ENCODE measurements at places on chromosomes 2 and 18.

DNA sequence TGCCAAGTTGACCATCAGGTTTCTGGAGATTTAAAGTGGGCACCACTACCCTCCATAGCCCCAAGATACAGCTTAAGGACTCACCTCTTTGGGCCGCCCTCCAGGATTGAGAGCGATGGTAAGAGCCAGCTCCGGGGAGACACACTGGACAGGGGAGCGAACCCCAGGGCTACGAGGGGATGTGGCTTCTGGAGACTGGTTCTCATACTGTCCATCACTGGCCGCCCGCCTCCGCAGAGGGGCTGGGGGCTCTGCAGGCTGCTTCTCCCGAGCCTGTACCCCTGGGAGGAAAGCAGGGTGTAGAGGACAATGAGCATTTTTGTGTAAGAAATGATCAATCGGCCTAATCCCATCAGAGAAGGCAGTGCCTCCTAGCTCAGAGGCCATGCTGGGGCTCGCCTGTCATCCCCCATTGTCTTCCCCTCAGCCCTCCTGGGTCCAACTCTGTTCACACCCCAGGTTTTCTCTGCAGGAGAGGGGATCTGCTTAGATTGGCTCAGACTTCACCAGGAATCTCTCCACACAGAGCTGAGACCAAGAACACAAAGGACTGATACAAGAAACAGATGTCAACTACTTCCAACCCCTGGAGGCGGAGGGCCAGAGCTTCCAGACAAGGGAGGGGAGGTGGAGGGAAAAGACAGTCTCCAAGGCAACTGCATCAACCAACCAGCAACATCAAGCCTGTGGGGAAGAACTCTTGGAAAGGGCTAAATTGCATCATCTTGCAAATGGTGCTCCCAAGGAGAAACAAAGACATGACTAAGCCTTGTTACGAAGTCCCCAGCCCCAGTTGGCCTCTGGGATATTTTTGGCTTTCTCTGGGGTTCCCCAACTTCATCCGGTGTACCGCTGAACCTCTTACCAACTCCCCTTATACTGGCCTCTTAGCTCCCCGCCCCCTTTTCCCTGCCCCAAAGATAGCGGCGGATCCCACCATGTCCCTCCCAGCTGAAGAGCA lies 166.6 kb downstream of the TNS1 start:
- no peaks in the 10 kb centered on the region for H3K4me1 ChIP-seq
- H3K36me3 ChIP-seq, result no peaks in the 10 kb centered on the region
- no peaks in the 10 kb centered on the region for H3K27me3 ChIP-seq
- H3K4me3 ChIP-seq, result no peak overlapping the region

GRCh38 chr2:240672076-240672700 lies 10.5 kb downstream of the AQP12B start:
- no peaks in the 10 kb centered on the region for H3K36me3 ChIP-seq
- H3K4me1 ChIP-seq, result no peaks in the 10 kb centered on the region
- peaks cover 45% of the 10 kb centered on the region for H3K27me3 ChIP-seq
- no peak overlapping the region for H3K4me3 ChIP-seq

DNA sequence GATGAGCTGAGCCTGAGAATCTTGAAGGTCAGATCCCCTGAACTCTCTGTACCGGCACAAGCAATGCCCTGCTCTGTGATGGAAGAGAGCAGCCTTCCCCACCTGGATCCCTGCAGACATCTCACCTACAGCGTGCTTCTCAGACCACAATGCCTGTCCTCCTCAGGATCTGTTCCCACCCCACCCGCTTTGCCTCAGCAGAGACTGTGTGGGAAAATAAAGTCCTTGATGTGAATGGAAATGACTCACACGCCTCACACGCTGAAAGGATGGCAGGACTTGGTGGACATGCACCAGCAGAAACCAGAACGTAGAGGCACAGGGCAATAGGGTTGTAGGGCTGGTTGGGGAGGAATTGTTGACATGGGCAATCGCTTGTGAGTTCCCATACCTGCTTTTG lies 117.9 kb upstream of the POU3F3 start:
- no peak for DNase-seq
- peaks cover 8% of the 10 kb centered on the region for H3K4me1 ChIP-seq
- H3K4me3 ChIP-seq, result no peak overlapping the region
- no peaks in the 10 kb centered on the region for H3K36me3 ChIP-seq
- H3K27me3 ChIP-seq, result no peaks in the 10 kb centered on the region
- H3K27ac ChIP-seq, result no peak overlapping the region

DNA sequence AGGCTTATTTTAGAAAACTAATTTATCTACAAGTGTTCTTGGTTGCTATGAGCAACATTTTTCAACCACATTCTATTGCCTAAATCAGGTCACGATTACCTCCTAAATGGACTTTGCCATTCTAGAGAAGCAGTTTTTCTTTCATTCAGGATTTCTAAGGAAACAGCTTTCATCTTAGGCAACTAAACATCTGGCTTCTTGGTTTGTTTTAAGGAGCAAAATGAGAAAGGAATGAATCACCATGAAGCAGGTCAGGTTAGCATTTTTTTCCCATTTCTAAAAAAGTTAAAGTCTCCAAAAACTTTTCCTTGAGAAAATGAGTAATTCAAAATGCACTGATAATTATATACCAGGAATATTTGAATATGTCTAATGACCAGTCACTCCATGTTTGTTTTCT lies 114.8 kb downstream of the GAREM1 start:
- H3K36me3 ChIP-seq, result no peaks in the 10 kb centered on the region
- no peak overlapping the region for H3K27ac ChIP-seq
- no peak for DNase-seq

DNA sequence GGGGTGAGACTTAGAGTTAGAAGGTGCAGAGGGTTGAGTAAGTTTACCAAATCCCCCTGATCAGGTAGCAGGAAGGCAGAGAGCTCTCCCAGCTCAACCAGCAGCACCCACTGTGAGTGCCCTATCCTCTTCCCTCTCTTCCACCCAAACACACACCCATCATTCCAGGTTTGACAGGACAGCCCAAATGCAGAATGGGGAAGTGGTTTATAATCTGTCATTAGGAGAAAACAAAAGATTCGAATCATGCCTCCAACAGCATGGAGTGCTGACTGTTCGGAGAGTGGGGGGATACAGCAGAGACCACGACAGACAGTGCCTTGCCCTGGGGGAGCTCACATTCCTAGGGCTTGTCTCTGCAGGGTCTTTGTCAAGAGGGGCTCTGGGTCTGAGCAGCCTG lies 11.7 kb downstream of the CXCR2 start:
- H3K27me3 ChIP-seq, result peaks cover 29% of the 10 kb centered on the region
- H3K4me3 ChIP-seq, result no peak overlapping the region
- no peaks in the 10 kb centered on the region for H3K4me1 ChIP-seq

Measured in T-helper 2 cell treated with Interferon-gamma antibody and Interleukin-4, amounts not matched to agents 5 μg/mL and 100 μg/mL, for 36 hours (primary cell).